Cardiac muscle cell (in vitro differentiated cells and primary cell): ENCODE measurements at places on chromosomes 2 and 18. TPM values are rescaled to one million over a fixed set of nuclear protein-coding genes. Genes with fewer than 3 reads are reported as not detected.

DNA sequence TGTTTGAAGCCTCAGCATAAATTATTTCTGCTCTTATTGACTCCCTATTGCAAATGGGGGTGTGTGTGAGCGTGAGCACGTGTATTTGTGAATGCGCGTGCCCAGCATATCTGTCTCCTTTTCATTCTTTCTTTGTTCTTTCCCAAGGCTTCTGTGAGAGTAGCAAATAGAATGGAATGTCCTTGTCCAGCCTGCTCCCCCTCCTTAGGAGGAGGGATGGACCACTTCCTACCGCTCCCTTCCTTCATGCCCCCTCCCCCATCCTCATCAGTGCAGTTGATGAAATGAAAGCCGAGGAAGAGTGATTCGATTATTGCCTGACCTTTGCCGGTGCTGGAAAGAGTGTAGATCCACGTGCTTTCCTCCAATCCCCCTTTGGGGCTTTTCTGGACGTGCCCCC, 102.0 kb downstream of the CPO start:
- peak; percentile 31 for DNase-seq
- no peaks in the 10 kb centered on the region for H3K36me3 ChIP-seq
- no peaks in the 10 kb centered on the region for H3K27me3 ChIP-seq
- no peak overlapping the region for H3K27ac ChIP-seq
- no peak overlapping the region for H3K4me3 ChIP-seq

DNA sequence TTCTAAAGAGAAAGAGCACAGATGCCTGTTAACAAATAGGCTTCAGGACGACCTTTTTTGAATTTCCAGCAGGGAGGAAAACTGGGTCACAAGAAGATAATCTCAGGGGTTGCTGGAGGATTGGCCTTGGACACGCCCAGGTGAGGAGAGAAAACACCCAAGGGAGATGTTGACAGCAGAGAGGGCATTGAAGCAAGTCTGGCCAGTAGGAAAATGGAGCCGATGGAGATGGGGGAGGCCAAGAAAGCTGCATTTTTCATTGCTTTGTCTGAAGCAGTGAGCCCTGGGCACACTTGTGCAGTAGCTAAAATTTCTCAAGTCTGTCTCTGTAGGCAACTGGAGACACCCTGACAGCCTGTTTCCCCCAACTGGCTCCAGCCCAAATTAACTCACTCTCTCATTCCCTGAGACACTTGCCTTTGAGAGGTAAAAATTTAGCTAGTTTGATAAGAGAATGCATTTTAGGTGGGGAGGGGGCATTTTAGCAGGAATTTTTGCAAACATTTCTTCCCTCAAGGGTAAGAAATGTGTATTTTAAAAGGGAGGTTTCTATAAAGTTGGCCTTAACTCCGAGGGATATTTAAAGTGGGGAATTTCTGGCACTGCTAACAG, 165.5 kb downstream of the TGIF1 start:
- no peak for DNase-seq
- H3K4me3 ChIP-seq = no peak overlapping the region
- H3K4me1 ChIP-seq = peaks cover 16% of the 10 kb centered on the region
- no peaks in the 10 kb centered on the region for H3K36me3 ChIP-seq
- no peaks in the 10 kb centered on the region for H3K27me3 ChIP-seq
- peak overlapping the region; percentile 65 for H3K27ac ChIP-seq

The SKA1 gene
- 3.0 and 8.5 TPM in 2 replicates for total RNA-seq

The RAB27B gene
- total RNA-seq = 0.09 and 0.14 TPM in 2 replicates

The RAPGEF4 gene
- 8.5 and 21.2 TPM in 2 replicates for total RNA-seq
